ENCODE measurements at places on chromosomes 7 and 10. TPM values are rescaled to one million over a fixed set of nuclear protein-coding genes. Genes with fewer than 3 reads are reported as not detected.

- no peak for DNase-seq
Measured at GRCh38 chr10:110077436-110078130, 69.8 kb downstream of the ADD3 start.

GRCh38 chr10:88023676-88024075 lies 160.3 kb downstream of the PTEN start:
- no peak for DNase-seq

- DNase-seq, result peak; percentile 58
Measured at GRCh38 chr10:90579602-90580242, 278.1 kb downstream of the HTR7 start.

DNA sequence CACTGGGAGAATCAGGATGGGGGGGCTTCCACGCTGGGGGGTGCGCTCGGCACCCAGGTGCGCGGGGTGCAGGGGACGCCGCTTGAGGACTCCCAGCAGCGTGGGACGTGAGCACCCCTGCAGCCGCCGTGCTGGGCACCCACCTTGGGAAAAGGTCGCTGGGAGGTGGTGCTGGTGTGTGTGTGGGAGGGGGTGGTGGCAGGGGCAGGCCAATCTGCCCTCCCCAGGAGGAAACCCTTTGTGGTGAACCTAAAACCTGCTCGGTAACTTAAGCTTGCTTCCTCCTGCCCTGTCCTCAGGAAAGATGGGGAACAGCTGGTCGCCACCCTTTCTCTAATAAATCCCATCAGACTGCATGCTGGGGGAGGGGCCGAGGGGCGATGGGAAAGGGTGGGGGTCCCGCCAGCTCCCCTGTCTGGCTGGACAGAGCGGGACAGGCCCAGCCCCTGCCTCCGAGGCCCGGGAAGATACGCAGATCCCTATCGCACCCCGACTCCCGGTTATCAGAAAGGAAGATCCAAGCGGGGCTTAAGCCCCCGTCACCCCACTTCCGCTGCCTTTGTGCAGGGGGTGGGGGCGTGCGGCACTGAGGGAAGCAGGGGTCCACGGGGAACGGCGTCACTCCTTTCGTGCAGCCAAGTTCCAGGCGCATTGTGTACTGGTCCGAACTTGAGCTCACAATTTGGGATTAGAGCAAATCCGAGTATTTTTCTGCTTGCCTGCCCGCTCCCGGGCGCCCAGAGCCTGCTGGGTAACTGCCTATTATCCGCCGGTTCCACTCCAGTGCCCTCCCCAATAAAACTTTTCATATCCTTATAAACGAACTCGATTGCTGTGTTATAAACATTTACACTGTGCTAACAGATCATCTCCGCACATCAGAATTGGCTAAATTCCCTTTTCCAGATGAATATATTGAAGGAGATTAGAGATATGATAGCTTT lies 64.6 kb downstream of the UNCX start:
- DNase-seq, result no peak

- no peak for DNase-seq
Measured at GRCh38 chr10:21702633-21703111, 168.6 kb downstream of the MLLT10 start.

- peak; percentile 66 for DNase-seq
Measured at GRCh38 chr10:124267231-124267885, 151.4 kb downstream of the OAT start.

GRCh38 chr10:29317423-29318021 lies 28.7 kb downstream of the LYZL1 start:
- DNase-seq, result no peak

GRCh38 chr10:6161921-6162320 lies 40.8 kb upstream of the PFKFB3 start:
- no peak for DNase-seq

- no peak for DNase-seq
Measured at GRCh38 chr7:83546586-83546985, 102.4 kb downstream of the SEMA3E start.

DNA sequence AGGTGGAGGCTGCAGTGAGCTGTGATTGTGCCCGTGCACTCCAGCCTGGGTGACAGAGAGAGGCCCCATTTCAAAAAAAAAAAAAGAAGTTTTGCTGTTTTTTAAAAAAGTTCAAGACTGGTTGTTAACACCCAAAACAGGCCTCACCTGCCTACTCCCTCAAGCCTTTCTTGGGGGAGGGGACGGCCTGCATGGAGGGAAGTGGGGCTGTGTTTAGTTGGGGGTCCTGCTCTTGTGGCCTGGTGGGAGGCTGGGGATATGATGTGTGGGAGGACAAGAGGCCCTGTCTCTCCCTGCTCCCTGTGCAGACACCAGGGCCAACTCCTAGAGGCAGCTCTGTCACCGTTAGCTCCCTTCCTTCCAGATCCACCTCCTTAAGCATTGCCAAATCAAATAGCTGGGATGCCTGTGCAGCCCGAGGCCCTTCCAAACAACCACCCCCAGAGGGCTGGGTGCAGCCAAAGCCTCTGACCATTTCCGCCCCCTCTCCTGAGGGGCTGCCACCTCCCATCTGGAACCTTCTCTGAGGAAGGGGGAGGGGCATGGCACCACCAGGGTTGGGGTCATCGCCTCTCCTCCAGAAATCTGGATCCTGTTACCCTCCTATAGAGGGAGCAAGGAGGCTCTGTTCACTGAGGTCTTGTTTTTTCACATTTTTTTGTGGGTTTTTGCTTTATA lies 32.9 kb upstream of the ANKRD2 start:
- peak; percentile 80 for DNase-seq

DNA sequence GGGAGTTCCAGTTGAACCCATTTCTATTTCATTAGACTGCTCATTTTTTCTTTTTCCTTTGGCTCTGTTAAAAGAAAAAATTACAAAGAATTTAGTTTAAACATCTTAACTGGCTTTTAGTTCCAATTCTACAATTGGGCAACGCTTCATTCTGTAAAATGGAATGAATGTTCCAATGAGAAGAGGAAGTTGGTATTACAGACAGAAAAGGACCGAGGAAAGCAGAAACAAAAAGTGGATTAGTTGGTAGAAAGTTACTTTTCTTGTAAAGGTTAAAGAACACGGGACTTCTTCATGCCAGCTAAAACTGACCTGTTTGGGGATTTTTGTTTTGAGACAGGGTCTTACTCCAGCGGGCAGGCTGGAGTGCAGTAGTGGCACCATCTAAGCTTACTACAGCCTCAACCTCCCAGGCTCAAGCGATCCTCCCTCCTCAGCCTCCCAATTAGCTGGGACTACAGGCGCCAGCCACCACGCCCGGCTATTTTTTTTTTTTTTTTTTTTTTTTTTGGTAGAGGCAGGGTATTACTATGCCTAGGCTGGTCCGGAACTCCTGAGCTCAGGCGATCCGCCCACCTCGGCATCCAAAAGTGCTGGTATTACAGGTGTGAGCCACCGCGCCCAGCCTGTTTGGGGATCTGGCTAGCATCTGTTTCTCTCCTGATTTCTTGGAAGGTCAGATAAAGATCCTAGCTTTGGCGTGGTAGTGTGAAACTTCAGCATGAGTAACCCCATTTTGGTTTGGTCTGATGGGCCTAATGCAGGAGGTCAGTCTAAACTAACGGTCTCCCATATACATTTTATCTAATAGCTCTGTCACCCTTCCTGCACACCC lies 1.3 kb upstream of the VDAC2 start:
- DNase-seq, result no peak

DNA sequence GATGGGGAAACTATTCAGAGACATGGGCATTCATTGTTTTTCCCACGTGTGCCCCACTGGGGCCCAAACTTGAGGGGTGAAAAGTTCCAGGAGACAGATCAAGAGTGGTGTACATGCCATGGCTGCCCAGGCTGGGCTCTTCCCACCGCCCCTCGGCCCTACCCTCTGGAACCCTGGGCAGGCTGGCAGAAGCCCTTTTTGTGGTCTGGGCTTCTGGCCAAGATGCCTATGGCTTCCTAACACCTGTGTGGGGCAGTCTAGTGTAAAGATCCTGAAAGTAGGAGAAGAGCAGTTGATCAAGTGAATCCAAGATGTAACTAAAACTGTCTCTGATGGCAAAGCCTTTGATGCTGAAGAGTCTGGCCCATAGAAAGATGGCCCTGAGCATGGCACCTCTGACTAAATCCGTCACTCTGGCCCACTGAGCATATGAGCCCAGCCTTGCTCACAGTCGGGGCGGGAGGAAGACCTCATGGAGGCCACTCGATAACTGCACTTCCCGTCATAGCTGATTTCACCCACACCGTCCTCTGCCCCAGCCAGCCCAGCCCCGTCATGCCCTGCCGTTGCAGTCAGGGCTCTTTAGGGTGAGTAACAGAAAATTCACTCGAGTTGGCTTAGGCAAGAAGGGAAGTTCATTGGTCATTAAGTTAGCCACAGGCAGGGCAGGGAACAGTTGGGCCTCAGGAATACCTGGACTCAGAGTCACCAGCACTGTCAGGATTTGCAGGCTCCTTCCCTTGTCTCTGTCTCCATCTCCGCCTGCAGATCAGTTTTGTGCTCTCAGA lies 37.9 kb upstream of the MTPAP start:
- peak; percentile 25 for DNase-seq

GRCh38 chr10:79084012-79084971 lies 15.5 kb downstream of the ZMIZ1 start:
- peak; percentile 67 for DNase-seq

DNA sequence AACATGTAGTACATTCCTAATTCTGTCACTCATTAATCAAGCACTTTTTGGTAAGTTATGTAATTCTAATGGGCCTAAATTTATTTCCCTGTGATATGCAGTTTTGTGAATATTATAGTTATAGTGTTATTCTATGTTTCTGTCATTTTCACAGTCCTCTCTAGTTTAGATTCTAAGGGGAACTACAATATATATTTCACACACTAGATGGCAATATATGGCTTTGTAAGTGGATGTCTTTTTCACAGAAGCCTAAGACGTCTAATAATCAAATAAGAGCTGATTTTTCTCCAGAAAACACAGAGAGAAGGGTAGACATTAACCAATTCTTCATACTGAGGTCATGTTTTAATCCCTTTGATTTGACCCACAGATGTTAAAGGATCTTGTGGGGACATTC lies 18.0 kb downstream of the RNLS start:
- DNase-seq, result no peak

- no peak for DNase-seq
Measured at GRCh38 chr10:2121315-2121714, 384.0 kb upstream of the ADARB2 start.

- no peak for DNase-seq
Measured at GRCh38 chr7:92949748-92950147, 113.4 kb upstream of the CDK6 start.

GRCh38 chr10:128576943-128577670 lies 450.9 kb upstream of the MKI67 start:
- peak; percentile 59 for DNase-seq

DNA sequence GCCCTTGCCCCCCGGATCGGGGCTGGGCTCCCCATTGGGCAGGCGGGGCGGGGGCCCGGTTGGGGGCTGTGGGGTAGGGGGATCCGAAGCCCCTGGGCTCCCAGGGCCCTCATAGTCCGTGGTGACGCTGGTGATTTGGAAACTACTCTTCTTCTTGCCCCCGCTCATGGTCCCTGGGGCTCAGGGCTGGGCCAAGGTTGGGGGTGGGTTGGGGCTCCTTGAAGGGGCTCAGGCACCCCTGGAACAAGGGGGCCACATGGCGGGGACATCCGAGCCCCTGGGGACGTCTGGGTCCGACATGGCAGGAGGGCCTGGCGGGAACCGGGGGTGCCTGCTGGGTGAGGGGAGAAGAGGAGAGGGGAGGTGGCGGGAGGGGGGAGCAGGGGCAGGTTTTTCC lies 1.1 kb downstream of the TSC22D4 start:
- no peak for DNase-seq

GRCh38 chr7:18356191-18356645 lies 139.3 kb upstream of the HDAC9 start:
- DNase-seq, result no peak

- no peak for DNase-seq
Measured at GRCh38 chr7:39952374-39952773, 2.3 kb downstream of the CDK13 start.

GRCh38 chr10:28370107-28370835 lies 67.4 kb upstream of the MPP7 start:
- DNase-seq, result no peak

GRCh38 chr7:42960762-42961161 lies 28.6 kb downstream of the MRPL32 start:
- DNase-seq, result no peak

- DNase-seq, result no peak
Measured at GRCh38 chr7:30771880-30772425, 736 bp downstream of the MINDY4 start.

GRCh38 chr7:101935521-101936141 lies 118.2 kb downstream of the CUX1 start:
- DNase-seq, result no peak

GRCh38 chr7:129009437-129009836 lies 45.5 kb downstream of the TNPO3 start:
- DNase-seq, result no peak

The NME8 gene
- total RNA-seq, result not detected

The GRID2IP gene
- not detected for total RNA-seq

The ABCB1 gene
- total RNA-seq, result 0.81 TPM

The PLXDC2 gene
- under 0.01 TPM for total RNA-seq

The DDC gene
- total RNA-seq, result not detected

The NUTM2E gene
- not detected for total RNA-seq

The CALU gene
- 161 TPM for total RNA-seq

The OR6B1 gene
- total RNA-seq, result not detected

The PHKG1 gene
- 5.5 TPM for total RNA-seq

The INA gene
- not detected for total RNA-seq

Measured in MG63 (cell line).